ENCODE measurements at places on chromosomes 3 and 15.

DNA sequence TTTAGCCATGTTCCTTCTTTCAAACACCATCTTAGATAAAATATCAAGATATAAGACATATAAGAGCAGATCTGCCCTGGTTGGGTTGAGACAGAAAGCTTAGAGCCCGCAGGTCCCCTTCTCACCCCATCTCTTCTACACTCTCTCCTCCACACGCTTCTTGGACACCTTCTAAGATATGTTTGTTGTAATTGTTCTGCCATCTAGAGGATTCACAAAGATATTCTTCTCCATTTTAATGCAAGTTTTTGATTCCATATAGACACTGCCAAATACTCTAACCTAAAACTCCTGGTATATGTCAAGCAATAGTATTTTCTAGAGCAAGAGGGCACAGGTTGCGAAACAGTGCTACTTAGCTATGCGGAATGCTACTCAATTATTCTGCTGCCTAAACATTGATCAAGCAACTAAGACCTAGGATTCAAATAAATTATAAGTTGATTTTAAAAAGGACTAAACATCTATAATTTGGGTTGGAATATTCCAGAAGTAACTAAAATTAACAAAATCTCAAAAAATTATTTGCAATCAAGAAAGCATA lies 6.8 kb downstream of the CHRM5 start:
- no peak for DNase-seq

DNA sequence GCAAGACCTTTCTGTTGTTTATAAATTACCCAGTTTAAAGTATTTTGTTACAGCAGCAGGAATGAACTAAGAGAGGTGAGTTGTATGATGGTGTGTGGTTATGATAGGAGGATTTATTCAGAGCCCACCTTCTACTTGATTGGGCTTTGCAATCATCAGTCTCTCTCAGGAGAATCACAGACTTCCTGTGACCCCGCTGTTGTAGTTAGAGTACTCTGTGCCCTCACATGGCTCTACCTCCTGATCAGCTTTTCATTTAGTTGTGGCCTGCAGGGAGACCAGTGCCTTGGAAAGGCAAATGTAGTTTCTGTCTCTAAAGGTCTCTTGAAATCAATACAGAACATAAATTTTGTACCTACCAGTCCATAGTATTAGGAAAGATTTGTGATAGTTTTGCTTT lies 7.6 kb upstream of the P2RY14 start:
- DNase-seq = no peak

DNA sequence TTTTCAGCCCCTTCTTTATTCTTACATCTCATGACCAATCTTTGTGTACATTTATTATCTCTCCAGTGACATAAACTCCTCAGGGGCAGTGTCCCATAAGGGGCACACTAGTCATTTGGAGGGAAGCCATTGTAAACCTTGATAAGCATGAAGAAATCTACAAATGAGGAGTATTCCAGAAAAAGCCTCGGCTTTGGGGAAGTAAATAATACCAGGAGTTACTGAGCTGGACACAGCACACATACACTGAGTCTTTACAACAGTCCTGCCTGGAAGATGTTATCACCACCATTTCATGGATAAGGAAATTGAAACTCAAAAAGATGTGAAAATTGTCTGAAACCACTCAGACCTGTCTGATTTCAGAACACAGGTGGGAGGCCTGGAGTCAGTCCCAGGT lies 15.4 kb upstream of the POLR2M start:
- no peak for DNase-seq

GRCh38 chr3:138781012-138781470 lies 53.7 kb downstream of the PIK3CB start:
- no peak for DNase-seq
